ENCODE measurements at places on chromosomes 16 and 17. TPM values are rescaled to one million over a fixed set of nuclear protein-coding genes. Genes with fewer than 3 reads are reported as not detected.

NEUROD2 gene
- not detected for total RNA-seq

SOX9 gene
- 0.49 TPM for total RNA-seq

NPIPB9 gene
- 0.49 TPM for total RNA-seq

- DNase-seq = no peak
Observed at GRCh38 chr16:4401510-4401909, 14.9 kb downstream of the CORO7 start.

DNA sequence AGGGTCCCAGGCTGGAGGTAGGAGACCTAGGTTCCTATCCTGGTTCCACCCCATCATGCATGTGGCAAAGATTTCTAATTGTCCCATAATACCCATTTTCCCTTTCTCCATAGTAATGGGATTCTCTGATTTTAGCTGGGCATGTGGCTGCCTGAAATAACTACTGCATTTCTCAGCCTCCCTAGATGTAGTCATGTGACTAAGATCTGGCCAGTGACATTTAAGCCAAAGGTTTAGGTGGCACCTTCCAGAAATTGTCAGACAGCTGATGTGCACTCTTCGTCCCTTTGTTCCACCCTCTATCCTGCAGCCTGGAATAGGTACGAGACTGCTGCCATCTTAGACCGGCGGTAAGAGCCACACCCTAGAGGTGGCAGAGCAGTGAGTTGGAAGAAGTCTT lies 8.2 kb downstream of the NXPH3 start:
- DNase-seq = no peak

DNA sequence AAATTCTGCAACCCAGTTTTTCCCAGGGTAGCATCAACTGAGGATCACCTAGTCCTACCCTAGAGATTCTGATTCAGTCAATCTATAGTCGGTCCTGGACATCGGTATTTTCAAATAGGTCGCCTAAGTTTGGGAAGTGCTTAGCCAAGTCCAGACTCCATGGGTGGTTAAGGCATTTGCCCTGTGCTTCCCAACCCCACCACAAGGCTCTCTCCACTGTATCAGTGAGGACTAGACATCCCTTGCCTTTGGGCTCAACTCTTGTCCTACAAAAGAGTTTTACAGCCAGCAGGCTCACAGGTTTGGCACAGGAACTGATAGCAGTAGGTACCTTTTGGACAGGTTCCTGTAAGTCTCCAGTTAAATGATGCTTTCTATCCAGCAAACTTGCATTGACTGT lies 13.8 kb downstream of the HYDIN start:
- DNase-seq = no peak

DNA sequence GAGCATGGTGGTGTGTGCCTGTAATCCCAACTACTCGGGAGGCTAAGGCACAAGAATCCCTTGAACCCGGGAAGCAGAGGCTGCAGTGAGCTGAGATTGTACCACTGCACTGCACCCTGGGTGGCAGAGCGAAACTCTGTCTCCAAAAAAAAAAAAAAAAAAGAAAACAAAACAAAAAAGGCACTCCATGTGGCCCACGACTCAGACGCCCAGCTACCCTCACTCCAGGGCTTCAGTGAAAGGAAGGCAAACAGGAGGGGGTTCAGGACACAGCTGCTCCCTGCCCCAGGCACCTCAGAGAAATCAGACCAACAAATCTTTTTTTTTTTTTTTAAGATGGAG lies 91.7 kb downstream of the LITAF start:
- DNase-seq = no peak

- no peak for DNase-seq
Observed at GRCh38 chr17:74677558-74678466, 34.9 kb downstream of the CD300LF start.

DNA sequence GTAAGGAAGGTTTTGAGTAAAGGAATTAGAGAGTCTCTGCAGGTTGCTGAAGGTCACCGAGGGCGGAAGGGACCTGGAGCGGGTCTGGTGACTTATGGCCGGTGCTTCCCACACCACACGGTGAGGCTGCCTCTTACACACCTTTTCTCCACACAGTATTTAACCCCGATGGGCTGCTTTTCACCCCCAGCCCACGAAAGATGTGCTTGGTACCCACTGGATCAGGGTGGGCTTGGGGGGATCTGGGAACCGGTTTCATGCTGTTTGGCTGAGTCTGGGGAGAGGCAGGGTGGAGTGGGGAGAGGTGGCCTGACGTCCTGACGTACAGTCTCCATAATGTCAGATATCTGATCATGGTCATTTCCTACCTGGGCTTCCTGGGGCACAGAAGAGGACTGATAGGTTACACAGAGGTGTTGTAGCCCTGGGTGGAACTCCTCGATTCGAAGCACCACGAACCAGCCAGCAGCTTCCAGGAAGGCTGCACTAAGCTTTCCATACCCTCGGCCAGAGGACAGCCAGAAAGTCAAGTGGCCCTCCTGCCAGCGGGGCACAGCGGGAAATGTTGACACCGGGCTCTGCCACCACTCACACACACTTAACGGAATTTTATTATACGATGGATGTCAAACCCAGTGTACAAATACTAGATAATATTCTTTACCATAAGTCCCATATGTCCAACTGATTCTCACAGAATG lies 34.0 kb downstream of the OR1D5 start:
- no peak for DNase-seq

- DNase-seq = no peak
Observed at GRCh38 chr17:65072660-65073071, 16.1 kb upstream of the GNA13 start.

GRCh38 chr17:72244494-72244893 lies 123.7 kb downstream of the SOX9 start:
- DNase-seq = no peak

GRCh38 chr16:57643910-57644309 lies 15.5 kb downstream of the ADGRG1 start:
- no peak for DNase-seq

- DNase-seq = no peak
Observed at GRCh38 chr17:33297643-33298042, 4.5 kb upstream of the ASIC2 start.

DNA sequence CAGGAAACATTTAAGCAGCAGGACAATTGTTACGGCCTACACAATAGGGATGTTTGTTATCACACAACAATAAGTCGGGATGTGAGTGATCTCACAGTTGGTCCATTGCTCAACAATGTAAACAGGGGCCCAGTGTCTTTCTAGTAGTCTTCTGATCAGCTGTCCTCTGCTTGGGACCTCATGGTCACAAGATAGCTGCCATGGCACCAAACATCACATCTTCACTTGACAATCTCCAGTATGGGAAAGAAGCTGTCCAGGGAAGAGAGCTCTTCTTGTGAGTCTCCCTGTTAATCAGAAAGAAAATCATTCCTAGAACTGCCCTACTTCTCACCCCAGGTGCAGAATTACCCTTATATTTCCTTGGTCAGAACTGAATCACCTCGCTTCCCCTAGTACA lies 6.3 kb upstream of the GPRC5B start:
- no peak for DNase-seq

DNA sequence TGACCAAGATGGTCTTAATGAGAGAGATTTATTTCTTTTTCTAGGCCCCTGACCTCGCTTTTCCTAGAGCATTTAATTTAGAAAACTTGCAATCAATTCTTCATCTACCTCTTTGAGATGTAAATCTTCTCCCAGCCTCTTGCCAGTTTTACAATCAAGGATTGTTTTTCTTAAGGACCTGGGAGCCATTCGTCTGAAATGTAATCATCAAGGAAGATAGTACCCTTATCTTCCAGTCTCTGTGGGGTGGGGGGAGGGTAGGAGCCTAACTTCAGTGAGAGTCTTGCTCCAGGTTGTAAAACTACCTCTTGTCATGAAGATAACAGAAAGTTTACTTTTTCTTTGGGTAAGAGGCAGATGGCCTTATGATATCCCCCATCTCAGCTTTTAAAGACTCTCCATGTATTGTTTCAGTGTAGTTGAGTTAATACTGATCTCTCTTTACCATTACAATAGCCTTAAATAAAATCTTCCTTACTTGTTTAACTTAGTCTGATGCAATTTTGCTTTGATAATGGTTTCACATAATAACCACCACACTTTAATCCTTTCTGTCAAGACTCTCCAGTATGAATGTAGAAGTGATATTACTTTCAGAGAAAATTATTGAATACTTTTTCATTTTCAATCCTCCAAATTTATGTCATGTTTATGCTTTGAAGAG lies 110.2 kb upstream of the CPHXL start:
- no peak for DNase-seq

DNA sequence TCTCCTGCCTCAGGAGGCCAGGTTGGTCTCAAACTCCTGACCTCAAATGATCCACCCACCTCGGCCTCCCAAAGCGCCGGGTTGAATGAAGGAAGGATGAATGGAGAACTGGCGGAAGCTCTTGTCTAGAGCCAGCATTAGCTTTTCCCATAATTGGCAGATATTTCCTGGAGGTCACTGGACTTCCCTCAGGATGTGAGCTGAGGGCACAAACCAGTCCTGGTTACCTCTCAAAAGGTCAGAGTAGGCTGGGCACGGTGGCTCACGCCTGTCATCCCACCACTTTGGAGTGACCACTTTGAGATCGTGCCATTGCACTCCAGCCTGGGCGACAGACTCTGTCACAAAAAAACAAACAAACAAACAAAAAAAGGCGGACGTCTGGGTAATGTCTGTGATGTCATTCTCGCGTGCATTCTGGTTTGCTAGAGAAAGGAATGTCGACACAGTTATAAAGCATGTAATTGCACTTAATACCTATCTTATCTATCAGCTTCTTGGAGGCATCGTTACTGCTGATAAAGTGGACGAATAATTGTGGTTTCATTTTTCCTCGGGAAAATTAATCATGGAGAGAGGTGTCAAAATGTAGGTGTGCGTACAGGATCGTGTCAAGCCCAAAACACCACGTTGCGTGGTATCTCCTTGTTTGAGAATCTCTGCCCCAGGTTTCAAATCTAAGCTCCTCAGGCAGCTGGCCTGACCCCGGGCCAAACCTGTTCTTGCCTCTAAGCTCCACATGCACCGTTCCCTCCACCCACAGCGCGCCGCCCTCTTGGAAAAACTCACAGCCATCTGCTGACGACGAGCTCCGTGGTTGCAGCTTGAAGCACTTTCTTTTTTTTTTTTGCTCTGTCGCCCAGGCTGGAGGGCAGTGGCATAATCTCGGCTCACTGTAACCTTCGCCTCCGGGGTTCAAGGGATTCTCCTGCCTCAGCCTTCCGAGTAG lies 6.4 kb upstream of the CRK start:
- no peak for DNase-seq

DNA sequence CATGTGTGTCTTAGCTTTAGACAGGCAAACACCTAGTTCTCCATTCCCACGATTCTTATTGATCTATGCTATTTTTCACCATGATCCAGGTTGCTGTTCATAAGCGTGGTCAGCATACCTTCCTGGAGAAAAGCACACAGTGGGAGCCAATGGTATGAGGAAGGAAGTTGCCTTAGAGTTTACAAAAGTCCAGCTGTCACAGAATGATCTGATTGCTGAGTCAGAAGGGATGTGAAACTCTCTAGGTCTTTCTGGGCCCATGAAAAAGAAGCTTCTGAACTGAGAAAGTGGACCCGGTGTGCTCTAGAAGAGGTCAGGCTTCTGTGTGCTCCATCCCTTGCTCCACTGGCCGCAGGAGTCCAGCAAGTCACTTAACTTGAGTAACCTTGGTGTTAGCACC lies 71.0 kb upstream of the CCL1 start:
- DNase-seq = no peak

GRCh38 chr16:81921085-81921814 lies 90.0 kb downstream of the SDR42E1 start:
- peak; percentile 63 for DNase-seq

GRCh38 chr17:20983359-20983637 lies 59.5 kb downstream of the USP22 start:
- no peak for DNase-seq

- peak; percentile 66 for DNase-seq
Observed at GRCh38 chr17:4540687-4541327, 14.4 kb downstream of the MYBBP1A start.

GRCh38 chr17:80539022-80539641 lies 5.5 kb upstream of the RPTOR start:
- no peak for DNase-seq

GRCh38 chr17:22373911-22374310 lies 681.6 kb downstream of the KCNJ18 start:
- DNase-seq = no peak

DNA sequence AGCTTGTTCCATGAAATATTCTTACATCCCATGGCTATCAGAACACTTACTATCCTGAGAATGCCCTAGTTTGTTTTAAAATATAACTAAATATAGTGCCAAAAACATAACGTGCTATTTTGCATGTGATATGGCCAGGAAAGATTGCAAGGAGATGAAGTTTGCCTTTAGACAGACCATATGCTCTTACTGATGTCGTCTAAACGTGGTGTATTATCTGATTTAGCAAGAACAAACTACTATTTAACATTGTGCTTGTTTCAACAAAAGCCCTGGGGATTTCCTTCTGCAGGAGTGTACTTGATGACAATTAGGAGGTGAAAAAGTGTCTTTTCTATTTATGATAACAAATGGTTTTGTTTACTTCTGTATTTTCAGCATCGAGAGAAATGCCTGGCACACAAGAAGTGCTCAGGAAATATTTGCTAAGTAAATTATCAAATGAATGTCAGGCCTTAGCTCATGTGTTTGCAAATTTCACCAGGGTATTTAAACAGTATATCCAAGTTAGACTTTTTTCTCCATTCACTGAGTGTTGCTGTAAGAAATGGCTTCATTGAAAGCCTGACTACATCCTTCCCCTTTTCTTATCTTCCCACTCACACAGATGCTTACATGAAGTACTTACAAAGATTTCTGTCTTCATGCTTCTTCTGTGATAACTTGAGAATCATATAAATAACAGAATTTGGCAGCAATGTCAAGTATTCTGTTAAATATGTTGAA lies 1033.6 kb downstream of the CDH8 start:
- no peak for DNase-seq

GRCh38 chr16:68927018-68927417 lies 83.7 kb downstream of the TANGO6 start:
- no peak for DNase-seq

DNA sequence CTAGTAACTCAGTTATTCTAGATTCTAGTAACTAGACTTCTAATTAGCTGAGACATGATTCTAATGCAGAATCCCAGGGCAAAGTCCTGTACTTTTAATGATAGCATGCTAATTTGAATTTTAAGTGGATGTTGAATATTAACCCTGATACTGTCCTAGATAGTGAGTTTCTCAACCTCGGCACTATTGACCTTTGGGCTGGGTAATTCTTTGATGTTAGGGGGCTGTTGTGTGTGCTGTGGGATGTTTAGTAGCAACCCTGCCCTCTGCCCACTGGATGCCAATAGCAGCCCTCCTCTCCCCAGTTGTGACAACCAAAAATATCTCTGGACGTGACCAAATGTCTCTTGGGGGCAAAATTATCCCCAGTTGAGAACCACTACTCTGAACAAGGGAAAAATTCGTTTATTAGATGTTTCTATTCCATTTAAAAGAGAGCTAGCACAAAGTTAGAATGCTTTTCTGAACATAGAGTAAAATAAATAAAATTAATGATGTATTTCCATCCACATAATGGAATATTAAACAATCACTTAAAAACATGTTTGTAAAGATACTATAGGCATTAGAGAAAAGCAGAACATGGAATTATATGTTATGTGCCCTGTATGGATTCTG lies 30.2 kb downstream of the SALL1 start:
- no peak for DNase-seq
